Stimulated activated CD4-positive, alpha-beta T cell treated with anti-CD3 and anti-CD28 coated beads, Interleukin-1b, Interleukin-23, amount 100 ng/mL, for 4 hours (primary cell): ENCODE measurements at places on chromosomes 2 and 18.

DNA sequence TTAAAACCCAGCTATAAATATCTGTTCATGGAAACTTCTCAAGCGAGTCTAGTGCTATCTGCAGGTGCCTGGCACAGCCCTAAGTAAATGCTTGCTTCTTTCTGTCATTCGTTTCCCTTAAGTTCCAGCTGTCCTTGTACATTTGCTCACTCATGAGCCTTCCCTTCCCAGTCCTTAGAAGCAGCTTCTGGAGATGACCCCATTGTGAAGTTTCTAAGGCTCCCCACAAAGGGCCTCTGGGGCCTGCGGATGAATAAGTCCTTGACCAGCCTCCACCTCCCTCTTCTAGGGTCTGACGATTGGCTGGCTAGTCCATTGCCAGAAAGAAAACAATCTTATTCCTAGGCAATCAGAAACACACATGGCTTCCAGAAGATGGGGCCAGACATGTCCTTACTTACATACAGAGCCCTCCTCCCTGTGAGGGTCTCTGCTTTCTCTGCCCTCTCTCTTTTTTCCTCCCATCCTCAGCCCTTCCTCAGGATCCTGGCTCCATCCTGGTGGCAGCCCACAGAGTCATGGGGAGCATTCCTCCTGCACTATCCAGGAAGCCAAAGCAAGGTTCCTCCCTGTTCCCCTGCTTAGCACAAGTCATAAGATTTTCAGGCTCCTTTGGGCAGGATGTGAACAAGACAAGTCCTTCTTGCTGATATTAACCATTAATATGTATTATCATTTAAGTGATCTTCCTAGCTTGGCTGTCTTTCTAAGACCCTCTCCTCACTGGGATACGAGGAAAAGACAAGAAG is 87.3 kb downstream of the TNFRSF11A start:
- no peak for DNase-seq

DNA sequence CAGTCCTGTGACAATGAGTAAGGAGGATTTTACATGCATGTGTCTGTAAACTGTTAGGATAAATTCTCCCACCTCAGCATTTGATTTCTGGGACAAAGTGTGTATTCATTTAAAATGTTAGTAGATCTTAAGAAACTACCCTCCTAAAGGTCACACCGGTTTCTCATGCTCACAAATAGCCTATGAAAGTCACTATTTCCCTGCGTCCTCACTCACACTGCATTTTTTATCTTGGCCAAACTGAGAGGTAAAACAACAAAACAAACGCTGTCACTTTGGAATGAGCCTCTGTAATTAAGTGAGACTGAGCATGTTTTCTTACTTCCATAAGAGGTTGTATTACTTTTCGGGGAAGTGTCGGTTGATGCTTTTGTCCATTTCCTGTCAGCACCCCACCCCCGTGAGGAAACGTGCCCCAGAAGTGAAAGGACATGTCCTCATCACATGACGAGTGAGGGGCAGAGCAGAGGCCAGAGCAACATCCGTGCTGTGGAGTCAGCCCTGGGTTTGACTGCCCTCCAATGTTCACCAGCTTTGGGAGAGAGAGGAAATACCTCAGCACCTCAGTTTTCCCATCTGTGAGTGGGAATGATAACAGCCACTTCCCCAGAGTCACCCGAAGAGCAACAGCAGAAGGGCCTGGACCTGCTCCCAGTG is 3.1 kb downstream of the GYPC start:
- no peak for DNase-seq

GRCh38 chr2:22801071-22801470 is 583.9 kb upstream of the KLHL29 start:
- DNase-seq: no peak

DNA sequence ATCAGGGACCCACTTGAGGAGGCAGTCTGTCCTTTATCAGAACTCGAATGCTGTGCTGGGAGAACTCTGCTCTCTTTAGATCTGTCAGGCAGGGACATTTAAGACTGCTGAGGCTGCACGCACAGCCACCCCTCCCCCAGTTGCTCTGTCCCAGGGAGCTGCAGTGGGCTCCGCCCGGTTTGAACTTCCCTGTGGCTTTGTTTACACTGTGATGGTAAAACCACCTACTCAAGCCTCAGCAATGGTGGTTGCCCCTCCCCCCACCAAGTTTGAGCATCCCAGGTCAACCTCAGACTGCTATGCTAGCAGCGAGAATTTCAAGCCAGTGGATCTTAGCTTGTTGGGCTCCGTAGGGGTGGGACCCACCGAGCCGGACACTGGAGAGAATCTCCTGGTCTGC is 11.8 kb upstream of the LHCGR start:
- no peak for DNase-seq

DNA sequence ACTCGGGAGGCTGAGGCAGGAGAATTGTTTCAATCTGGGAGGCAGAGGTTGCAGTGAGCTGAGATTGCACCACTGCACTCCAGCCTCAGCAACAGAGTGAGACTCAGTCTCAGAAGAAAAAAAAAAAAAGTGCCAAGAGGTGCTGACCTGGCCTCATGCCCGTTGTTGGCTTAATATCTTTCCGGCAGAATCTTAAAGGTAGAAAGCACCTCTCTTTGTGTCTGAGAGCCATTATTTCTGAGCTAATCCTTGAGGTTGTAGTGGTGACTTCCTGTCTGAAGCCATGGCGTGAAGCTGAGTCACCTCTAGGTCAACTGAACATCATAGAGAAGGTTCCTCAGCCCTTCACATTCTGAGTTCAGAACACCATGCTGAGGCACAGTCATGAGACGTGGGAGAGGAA is 60.4 kb downstream of the WDSUB1 start:
- no peak for DNase-seq
